ENCODE measurements at places on chromosomes 12 and 14.

- no peak for DNase-seq
Observed at GRCh38 chr14:54189748-54190354, 207.0 kb upstream of the CDKN3 start.

DNA sequence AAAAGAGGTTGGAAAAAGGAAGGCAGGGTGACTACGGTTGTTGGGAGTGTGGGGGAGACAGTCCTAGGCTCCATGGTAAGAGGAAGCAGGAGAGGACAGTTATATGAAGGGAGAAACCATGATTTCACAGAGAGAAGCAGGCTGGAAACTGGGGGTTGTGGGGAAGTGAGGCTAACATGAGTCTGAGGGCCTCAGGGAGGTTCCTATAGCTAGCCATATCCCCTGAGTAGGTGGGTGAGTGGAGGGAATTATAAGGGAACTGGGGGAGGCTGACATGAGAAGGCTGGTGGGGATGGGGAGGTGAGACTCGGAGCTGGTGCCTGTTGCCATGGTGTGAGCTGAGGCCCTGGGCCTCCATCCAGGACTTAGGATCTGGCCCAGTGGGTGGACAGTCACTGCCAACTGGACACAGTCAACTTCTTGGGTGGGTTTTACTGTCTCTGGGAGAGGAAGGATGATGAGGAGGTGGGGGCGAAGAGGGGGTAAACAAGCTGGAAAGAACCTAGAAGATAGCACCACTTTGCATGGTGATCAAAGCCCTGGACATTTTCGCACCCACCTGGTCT, 1.4 kb downstream of the RNASE13 start:
- no peak for DNase-seq

GRCh38 chr12:102023343-102023930, 38.4 kb downstream of the WASHC3 start:
- no peak for DNase-seq

DNA sequence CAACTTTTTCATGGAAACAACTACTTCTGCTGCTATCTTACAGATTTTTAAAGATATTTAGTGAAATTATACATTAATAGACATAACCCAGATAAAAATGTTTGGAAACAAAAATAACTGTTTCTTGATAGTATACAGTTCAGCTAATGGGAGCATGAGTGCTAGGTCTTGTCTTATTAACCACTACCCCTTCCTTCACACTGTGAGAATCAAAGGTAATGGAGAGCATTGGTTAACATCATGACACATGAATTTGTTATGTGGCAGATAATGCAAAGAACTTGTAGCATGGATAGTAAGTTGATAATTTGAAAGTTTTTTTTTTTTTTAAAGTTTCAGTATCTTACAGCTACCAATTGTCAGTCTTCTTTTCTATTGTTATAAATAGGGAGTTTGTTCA, 44.2 kb downstream of the CCDC91 start:
- DNase-seq, result no peak

- no peak for DNase-seq
Observed at GRCh38 chr12:84960918-84961317, 48.3 kb upstream of the SLC6A15 start.

GRCh38 chr12:71870416-71870815, 30.9 kb downstream of the TBC1D15 start:
- no peak for DNase-seq
